Activated CD4-positive, alpha-beta T cell treated with anti-CD3 and anti-CD28 coated beads for 36 hours (primary cell): ENCODE measurements at places on chromosomes 5 and 9. TPM values are rescaled to one million over a fixed set of nuclear protein-coding genes. Genes with fewer than 3 reads are reported as not detected.

The FAM78A gene
- total RNA-seq: 36.6 TPM

The BNIP1 gene
- total RNA-seq: 24.2 TPM

The SEMA4D gene
- total RNA-seq: 215 TPM

DNA sequence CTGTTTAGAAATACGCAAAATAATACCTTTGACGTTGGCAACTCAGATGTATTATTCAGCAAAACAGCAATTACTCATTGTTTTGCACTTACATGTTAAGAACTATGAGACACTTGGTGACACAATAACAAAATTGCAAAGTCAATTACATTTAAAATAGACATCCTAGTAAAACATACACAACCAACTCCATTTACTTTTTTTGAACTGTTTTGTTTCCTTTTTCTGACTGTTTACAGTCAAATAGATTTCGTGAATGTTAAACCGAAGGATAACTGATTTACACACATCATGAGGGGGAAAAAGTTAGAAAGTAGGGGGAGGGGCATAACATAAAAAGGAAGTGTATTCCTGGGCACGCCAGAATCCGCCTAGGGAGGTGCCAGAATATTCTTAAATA is 220.1 kb downstream of the MEF2C start:
- H3K4me1 ChIP-seq: peaks cover 33% of the 10 kb centered on the region
- peaks cover 64% of the 10 kb centered on the region for H3K27me3 ChIP-seq
- DNase-seq: no peak
- H3K27ac ChIP-seq: no peak overlapping the region
- H3K36me3 ChIP-seq: no peaks in the 10 kb centered on the region

DNA sequence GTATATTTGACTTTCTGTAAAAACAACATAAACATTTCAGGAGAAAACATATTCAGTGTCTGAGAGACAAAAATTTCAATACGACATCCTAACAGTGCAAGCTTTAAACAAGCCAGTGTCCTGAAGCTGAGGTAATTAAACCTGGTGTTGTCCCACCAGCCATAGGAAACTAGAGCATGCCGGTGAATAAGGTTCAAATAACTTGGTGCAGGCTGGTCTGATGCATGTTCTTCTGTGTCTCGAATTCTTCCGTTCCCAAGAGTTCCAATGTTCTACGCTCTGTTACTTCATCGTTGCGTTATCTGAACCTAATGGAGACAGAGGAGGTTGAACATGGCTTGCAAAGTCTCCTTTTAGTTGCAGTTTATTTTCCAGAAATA is 48.9 kb downstream of the ADAMTS16 start:
- no peak for DNase-seq
- no peaks in the 10 kb centered on the region for H3K4me1 ChIP-seq
- H3K27ac ChIP-seq: no peak overlapping the region
- H3K27me3 ChIP-seq: peaks cover 5% of the 10 kb centered on the region
- H3K4me3 ChIP-seq: no peak overlapping the region

DNA sequence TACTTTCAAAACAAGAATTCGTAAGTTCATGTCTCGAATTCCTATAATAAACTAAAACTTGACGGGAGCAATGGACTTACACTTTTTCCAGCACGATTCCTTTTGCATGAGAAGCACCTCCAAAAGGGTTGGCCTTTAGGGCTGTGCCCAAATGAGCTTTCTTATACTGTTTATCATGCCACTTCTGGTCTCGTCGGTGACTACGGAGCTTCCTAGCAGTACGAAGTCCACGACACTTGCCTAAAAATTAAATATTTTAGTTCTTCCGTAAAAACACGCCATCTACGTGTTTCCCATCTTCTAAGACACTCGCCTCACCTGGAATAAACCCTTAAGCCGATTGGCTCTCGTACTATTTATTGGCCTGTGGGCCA is 554 bp downstream of the RPS23 start:
- H3K27me3 ChIP-seq: no peaks in the 10 kb centered on the region
- H3K36me3 ChIP-seq: peaks cover 51% of the 10 kb centered on the region
- peak overlapping the region; percentile 99 for H3K27ac ChIP-seq
- peaks cover 52% of the 10 kb centered on the region for H3K4me1 ChIP-seq
- no peak for DNase-seq

GRCh38 chr5:75509956-75510355 is 1.5 kb downstream of the CERT1 start:
- H3K4me3 ChIP-seq: peak overlapping the region; percentile 98
- peak overlapping the region; percentile 22 for H3K27ac ChIP-seq
- no peak for DNase-seq
- peaks cover 43% of the 10 kb centered on the region for H3K4me1 ChIP-seq
- peaks cover 26% of the 10 kb centered on the region for H3K36me3 ChIP-seq

DNA sequence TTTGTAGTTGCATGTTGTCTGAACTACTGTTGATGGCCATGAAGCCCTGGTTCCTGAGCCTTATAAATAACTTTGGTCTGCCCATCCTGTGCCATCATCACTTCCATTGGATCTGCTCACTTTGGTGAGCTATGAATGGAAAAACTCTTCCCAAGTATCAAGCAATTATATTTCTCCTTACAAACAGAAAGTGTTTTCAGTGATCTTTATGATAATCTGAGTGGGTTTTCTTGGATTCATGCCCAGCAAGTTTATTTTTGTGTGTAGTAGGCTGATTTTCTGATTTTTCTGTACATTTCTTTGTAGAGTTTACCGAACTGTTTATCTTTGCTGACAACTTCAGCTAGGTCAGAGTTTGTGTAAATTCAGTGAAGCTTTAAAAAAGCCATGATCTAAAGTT is 31.0 kb downstream of the CAMK4 start:
- no peak for DNase-seq
- peak overlapping the region; percentile 63 for H3K4me3 ChIP-seq
- H3K36me3 ChIP-seq: peaks cover 29% of the 10 kb centered on the region
- H3K27me3 ChIP-seq: no peaks in the 10 kb centered on the region

DNA sequence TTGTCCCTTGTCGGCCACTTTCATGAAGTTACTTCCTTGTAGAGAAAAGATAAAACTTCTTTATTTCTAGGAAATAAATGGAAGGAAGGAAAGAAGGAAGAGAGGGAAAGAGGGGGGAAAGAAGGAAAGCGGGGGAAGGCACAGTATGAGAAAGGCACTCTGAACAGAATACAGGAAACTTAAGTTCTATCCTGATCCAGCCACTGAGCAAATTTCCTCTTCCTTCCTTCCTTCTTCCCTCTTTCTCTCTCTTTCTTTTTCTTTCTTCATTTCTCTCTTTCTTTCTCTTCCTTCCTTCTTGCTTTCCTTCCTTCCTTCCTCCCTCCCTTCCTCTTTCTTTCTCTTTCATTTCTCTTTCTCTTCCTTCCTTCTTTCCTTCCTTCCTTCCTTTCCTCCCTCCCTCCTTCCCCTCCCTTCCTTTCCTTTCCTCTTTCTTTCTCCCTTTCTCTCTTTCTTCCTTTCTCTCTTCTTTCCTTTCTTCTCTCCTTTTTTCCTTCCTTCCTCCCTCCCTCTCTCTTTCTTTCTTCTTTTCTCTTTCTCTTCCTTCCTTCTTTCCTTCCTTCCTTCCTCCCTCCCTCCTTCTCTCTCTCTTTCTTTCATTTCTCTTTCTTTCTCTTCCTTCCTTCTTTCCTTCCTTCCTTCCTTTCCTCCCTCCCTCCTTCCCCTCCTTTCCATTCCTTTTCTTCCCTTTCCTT is 240.2 kb upstream of the BRINP1 start:
- H3K36me3 ChIP-seq: no peaks in the 10 kb centered on the region
- H3K4me3 ChIP-seq: no peak overlapping the region
- no peaks in the 10 kb centered on the region for H3K27me3 ChIP-seq

- H3K4me3 ChIP-seq: no peak overlapping the region
- no peaks in the 10 kb centered on the region for H3K36me3 ChIP-seq
Observed at GRCh38 chr9:118533101-118533500, 828.9 kb downstream of the TLR4 start.
